Iris pigment epithelial cell (primary cell): ENCODE measurements at places on chromosomes 5 and 9.
A peak's percentile ranks its signal among the peaks of the same experiment; 100 is the strongest.

GRCh38 chr5:138950421-138951031 lies 75.4 kb upstream of the LRRTM2 start:
- DNase-seq, result no peak

DNA sequence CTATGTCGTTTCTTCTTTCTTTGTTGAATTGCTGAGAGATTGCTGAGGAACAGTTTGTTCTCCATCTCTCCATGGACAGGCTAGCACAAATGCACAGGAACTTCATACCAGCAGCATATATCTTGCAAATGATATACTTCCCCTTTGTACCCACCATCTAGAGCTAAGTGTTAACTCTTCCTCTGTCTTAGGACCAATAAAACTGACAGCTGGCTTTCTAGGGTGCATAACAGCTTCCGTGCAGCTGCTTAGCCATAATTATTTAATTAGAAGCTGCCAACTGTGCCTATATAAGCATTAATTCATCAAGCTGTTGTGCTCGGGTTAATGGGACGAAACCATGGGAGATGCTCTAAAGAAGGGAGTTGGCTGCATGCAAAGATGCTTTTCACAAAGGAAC lies 38.7 kb downstream of the KCTD16 start:
- no peak for DNase-seq

GRCh38 chr5:141963701-141964100 lies 5.2 kb upstream of the RNF14 start:
- DNase-seq, result no peak

DNA sequence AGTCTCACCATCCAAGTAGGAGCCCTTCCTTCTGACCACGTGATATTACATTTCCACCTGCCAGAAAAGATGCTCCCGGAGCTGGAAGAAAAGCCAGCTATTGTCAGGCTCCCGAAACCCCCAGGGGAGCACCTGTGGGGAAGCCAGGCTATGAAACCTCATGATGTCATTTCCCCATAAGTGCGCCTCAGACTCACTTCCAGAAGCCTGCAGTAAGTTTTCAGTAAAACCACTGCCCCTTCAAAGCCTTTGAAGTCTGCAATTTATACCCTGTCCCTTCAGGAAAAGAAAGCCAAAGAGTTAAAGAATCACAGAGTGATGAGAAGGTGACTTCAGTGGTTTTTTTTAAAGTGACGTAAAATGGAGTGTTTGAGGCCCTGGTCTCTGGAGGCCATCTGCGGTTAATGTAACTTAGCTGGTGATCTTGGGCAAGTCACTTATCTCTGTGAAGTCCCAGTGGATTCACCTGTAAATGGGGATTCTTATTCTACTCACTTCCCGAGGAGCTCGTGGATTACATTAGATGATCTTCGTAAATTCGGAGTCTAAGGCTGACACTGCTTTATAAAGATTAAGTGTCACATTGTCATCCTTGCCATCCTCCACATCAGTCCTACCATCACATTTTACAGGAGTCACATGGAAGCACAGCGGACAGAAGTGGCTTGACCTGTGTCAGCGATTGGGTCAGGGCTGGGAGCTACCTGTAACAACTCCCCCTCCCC lies 2.6 kb upstream of the SEMA6A start:
- no peak for DNase-seq

GRCh38 chr5:98941131-98941883 lies 12.5 kb upstream of the CHD1 start:
- no peak for DNase-seq

DNA sequence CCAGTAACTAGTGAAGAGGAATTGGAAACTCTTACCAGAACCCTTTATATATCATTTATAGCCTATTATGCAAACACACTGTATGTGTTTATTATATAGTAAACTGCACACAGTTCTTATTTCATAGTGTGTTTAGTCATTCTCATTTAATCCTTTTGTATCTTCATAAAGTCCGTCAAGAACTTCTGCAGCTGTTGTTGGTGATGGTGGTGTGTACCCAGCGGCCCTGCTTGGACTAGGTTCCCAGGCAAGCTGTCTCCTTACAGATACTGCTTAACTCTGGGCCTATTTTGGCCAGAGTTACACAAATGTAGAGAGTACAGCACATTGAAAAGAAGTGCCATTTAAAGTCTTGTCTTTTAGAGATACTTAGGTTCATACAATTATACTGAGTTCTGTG lies 231.9 kb downstream of the NDUFS4 start:
- no peak for DNase-seq

- peak; percentile 46 for DNase-seq
These were observed 329.8 kb upstream of the PDE4D start for GRCh38 chr5:60223342-60223741.

DNA sequence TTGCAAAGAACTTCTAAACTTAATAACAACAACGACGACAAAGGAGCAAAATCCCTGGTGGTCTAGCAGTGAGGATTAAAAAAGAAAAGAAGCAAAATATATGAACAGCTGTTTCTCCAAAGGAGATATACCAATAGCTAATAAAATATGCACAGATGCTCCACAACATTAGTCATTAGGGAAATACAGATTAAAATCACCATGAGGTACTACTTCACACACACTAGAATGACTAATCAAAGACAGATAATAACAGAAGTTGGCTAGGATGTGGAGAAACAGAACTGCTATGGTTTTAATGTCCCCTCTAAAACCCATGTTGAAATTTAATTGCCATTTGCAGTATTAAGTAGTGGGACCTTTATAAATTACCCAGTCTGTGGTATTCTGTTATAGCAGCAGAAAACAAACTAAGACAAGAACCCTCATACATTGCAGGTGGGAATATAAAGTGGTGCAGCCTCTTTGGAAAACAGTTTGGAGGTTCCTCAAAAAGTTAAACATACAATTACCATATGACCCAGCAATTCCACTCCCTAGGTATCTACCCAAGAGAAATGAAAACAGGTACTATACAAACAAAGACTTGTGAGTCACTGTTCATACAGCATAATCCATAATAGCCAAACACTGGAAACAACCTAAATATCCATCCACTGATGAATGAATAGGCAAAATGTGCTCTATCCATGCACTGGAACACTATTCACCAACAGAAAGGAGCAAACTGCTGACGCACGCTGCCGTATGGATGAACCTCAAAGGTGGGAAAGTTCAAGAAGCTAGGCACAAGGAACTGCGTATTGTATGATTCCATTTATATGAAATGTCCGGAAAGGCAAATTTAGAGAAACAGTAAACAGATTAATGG lies 11.4 kb upstream of the DUSP1 start:
- peak; percentile 70 for DNase-seq

DNA sequence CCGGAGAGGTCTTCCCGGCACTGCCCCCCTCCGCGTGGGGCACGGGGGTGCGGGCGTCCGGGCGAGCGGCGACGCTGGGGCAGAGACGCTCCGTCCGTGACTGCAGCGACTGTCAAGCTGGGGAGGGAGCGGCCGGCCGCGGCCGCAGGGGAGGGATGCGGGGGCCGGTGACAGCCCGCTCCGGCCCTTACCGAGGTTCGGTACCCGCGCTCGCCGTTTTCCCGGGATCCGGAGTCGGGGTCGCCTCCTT lies 400 bp downstream of the KDM4C start:
- no peak for DNase-seq

- no peak for DNase-seq
These were observed 884.9 kb upstream of the WWC1 start for GRCh38 chr5:167406513-167406912.

GRCh38 chr5:21810737-21811316 lies 1042.3 kb downstream of the CDH12 start:
- DNase-seq, result peak; percentile 45

GRCh38 chr9:114591291-114591787 lies 3.8 kb downstream of the ATP6V1G1 start:
- peak; percentile 53 for DNase-seq
